ENCODE measurements at places on chromosomes 2 and 18.

DNA sequence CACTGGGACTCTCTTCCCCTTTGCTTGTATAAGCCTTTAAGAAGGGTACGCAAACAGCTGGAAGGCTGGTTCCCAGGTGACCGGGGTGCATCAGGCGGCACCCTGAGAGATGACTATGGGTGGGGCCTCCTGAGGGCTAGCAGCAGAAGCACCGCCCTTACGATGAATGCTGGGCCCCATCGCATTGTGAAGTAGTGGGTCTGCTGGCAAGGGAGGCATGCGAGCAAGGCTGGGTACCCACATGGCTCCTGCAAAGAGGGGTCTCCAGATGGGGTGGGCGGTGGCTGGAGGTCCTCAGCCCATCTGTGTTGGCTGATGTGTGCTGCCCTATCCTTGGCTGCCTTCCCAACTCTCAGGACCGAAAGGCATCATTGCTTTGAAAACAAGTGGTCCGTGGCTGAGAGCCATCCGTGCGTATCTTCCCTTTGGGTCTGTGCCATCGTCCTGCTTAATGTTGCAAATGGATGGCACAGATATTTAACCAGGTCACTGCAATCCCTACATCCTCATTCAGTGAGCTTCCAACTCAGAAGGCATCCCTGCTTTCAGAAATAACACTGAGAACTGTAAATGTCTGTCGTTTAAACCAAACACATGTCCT lies 83.5 kb upstream of the GPC1 start:
- DNase-seq: no peak

DNA sequence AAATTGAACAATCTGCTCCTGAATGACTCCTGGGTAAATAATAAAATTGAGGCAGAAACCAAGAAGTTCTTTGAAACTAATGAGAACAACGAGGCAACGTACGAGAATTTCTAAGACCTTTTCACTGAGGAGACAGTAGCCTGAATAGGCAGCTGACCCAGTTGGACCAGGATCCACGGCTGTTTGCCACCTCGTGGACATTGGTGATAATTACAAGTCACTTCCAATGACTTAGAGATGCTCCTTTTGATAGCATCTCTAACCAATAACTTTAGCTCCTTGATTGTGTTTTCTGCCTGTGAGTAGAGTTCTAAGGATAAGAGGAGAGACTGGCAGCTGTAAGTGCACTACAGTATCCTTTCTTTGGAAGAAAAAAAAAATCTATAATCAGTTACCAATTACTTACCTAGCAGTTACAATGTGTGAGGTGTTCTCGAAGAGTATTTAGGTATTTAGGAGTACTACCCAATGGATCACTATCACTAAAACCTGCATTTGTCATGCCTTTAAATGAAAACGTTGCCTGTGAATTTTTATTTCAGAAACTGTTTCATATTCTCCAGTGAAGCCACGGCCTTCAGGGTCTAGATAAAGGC lies 31.3 kb upstream of the CNTNAP5 start:
- no peak for DNase-seq

DNA sequence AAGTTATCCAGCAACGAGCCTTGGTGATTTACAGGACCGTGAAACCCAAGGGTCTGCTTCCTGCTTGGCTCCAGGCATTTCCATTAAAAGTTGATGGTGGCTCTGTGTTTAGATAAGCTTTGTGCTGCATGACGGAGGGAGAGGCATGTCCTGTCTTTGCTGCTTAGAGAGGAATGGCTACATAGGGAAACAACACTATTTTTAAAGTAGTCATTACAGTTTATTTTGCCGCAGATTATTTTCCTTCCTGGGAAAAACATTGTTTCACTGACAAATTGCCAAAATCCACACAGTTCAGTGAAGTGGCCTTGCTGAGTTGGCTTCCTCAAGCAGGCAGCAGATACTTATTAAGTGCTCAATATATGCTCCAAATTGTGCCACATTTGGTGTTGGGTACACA lies 98.5 kb downstream of the THSD7B start:
- no peak for DNase-seq

DNA sequence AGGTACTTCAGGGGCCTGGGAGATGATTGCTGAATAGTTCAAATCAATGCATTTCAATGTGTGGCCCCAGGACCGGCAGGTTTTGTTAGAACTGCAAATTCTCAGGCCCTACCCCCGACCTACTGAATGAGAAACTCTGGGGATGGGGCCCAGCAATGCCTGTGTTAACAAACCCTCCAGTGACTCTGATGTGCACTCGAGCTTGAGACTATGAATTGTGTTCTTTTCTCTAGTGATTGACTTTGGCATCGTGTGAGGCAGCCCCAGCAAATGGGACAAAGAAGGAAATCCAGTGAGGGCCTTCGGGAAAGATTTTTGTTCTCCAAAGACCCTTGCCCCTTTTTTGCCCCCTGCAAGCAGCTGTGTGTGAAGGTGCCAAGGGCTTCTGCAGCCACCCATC lies 22.4 kb downstream of the ALK start:
- no peak for DNase-seq

- DNase-seq: no peak
Measured at GRCh38 chr2:122236152-122236874, 480.9 kb downstream of the TSN start.

- DNase-seq: no peak
Measured at GRCh38 chr2:236980961-236981360, 104.7 kb upstream of the COPS8 start.

DNA sequence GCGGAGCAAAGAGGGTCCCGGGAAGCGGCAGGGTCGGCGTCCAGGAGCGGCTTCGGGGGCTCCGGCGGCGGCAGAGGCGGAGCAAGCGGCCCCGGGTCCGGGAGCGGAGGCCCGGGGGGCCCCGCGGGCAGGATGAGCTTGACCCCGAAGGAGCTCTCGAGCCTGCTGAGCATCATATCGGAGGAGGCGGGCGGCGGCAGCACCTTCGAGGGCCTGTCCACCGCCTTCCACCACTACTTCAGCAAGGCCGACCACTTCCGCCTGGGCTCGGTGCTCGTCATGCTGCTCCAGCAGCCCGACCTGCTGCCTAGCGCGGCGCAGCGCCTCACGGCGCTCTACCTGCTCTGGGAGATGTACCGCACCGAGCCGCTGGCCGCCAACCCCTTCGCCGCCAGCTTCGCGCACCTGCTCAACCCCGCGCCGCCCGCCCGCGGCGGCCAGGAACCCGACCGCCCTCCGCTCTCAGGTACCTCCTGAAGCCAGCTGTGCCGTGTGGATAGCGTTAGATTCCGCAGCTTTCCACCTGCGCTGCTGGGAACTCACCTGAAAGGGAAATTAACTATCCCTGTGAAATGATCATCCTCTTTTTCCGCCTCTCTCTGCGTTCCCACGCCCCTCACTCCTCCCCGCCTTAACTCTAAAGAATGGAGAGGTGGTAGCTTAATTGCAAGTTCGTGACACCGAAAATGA lies 472 bp downstream of the CNOT11 start:
- peak; percentile 45 for DNase-seq

- no peak for DNase-seq
Measured at GRCh38 chr2:153455403-153455802, 23.2 kb downstream of the RPRM start.
